Fibroblast of mammary gland (primary cell): ENCODE measurements at places on chromosomes 3 and 15.

DNA sequence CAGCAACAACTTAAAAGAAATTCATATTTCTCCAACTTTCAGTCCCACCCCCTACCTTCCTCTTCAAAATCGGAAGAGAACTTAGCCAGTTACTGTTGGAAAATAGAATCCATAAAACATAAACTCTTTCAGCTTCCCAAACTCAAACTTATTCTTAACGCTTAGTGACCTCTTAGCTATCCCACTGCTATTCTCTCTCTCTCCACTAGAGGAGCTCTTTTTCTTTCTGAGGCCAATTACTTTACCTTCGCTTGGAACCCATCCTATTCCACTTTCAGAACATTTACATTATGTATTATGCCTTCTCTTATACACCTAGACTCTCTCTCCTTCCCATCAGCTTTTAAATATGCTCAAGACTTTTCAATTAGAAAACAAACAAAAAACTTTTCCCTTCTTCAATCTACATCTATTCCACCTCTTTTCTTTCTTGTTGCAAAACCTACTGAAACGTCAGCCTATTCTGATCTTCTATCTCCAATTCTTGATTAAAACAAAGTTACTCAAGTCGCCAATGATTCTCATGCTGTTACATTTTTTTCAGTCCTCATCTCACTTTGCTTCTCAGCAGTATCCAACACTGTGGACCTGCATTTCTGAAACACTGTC is 13.4 kb upstream of the GHSR start:
- DNase-seq, result peak; percentile 42

DNA sequence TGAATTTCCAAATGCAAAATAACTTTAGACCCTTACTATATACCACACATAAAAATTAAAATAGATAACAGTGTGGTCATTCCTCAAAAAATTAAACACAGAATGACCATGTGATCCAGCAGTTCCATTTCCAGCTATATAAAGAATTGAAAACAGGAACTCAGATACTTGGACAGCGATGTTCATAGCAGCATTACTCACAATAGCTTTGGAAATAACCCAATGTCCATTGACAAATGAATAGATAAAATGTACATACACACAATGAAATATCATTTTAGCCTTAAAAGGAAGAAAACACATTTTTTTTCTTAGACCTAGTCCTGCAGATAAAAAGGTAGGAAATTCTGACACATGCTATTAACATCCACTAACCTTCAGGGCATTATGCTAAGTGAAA is 26.7 kb downstream of the RAD51 start:
- peak; percentile 11 for DNase-seq

- no peak for DNase-seq
Measured at GRCh38 chr3:109269577-109270275, 46.6 kb downstream of the DPPA2 start.

DNA sequence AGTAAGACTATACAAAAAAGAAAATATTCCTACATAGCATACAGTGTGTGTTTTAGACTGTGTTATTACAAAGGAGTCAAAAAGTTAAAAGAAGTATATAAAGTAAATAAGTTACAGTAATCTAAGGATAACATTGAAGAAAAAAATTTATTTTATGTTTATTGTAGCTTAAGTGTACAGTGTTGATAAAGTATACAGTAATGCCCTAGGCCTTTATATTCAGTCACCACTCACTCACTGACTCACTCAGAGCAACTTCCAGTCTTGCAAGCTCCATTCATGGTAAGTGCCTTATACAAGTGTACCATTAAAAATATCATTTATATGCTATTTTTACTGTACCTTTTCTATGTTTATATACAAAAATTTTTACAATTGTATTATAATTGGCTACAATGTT is 220.1 kb downstream of the BCHE start:
- no peak for DNase-seq

DNA sequence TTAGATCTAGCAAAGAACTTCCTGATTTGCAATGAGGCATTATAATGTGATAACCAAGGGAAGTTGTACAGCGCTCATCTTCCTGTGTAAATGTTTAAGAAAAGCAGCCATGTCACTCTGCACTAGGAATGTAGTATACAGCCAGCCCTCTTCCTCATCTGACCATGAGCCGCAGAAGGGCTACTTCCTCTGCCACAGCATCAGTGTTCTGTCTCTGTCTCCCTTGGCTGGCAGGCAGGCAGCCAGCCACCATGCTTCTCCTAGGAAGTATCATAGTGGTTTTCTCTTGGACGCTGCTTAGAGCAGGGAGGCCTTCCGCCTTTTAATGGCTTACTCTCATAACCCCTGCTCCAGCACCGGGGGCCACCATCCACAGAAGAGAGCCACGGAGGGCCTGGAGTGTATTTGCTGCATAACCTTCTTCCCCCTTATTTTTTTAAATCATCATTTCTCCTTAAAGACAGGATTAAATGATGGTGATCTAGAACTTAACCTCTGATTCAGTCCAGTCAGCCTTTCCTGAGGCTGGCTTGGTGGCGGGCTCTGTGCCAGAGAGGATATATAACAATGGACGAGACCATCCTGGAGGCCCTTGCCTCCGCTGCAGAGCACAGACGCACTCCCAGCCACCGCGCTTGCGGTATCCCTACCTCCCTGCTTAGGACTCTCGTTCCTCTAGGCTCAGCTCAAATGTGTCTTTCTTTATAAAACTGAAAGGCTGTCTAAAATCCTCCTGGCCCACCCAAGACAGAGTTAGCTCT is 57.3 kb upstream of the PLXNA1 start:
- no peak for DNase-seq

DNA sequence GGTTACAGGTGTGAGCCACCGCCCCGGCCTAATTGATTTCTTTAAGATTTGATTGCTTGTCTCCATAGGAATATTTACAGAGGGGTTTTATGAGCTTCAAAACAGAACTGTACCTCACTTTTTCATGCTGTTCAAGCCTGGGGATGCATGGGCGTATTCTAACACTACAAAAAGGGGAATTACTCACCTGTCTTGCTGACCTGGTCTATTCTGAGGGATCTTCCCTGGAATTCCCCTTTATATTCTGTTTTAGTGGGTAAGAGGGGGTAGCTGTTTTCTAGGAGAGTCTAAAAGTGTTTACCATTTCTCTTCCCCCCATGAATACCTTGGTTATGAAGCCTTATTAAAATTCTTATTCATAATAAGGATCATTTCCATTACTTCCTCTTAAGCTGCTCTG is 48.1 kb downstream of the NME9 start:
- no peak for DNase-seq

- DNase-seq, result no peak
Measured at GRCh38 chr15:41860049-41860828, 21.6 kb downstream of the PLA2G4B start.
